ENCODE measurements at places on chromosomes 2 and 18.

GRCh38 chr2:156436497-156437085 is 412 bp downstream of the GPD2 start:
- no peak for DNase-seq

DNA sequence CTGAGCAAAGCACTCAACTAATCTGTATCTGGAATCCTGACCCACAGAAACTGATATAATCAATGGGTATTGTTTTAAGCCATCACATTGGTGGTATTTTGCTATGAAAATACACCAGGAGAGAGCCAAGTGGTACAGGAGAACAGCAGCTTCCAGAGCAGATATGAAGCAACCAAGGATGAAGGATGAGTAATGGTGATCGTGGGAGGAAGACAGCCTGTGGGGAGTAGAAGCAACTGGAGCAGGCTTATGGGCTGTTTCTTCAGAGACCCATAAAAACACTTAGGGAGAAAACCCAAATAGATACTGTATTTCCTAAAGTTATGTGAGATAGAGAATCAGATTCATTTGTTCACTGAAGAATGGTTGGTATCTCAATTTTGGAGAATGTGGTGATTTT is 330.8 kb downstream of the NUP35 start:
- no peak for DNase-seq

GRCh38 chr2:161166538-161167409 is 6.5 kb downstream of the TANK start:
- DNase-seq: no peak

GRCh38 chr2:105697781-105698449 is 46.8 kb upstream of the NCK2 start:
- no peak for DNase-seq

GRCh38 chr2:218275371-218276072 is 5.2 kb downstream of the PNKD start:
- DNase-seq: no peak

DNA sequence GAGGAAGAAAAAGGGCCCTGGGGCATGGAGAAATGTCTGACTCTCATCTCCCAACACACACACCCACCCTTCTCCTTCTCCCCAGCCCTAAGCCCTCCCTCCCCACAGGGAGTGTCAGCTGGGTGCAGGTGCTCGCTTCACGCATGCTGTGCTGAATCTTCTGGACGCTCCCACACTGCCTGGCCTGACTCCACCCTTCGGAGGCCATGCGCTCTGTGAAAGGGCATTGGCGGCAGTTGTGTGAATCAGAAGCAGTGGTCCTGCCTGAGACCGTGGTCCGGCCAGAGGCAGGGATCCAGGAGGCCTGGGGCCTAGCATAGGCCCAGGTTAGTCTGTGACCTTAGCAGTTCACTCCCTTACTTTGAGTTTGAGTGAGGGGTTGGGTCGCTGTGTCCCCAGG is 57.1 kb downstream of the LONRF2 start:
- DNase-seq: no peak

DNA sequence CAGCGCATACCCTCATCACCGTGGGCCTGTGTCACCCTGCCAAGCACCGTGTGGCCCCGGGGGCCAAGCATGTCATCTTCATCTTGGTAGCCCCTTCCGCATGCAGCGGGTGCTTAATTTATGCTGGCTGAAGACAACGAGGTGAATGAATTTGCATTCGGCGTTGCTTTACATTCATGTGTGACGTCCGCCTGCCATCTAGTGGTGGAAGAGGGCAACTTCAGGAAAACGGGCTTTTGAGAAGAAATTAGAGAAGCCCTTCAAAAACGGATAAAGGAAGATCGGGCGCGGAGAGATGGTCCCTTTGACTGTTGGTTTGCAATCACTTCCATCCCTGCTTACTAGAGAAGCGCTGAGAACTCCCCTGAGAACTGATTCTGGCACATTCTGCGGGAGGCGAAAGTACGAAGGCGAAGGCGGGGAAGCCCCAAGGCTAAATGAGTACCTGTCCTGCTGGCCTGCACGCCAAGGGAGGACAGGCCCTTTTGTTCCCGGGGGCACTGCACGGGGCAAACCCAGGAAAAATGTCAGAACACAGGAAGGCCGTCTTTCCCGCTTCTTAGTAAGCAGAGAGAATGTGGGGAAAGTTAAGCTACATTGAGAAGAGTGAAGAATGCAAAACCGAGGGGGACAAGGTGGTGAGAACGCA is 145.9 kb downstream of the ZNF516 start:
- DNase-seq: peak; percentile 91

- DNase-seq: no peak
Observed at GRCh38 chr2:8234757-8235374, 447.0 kb upstream of the ID2 start.

DNA sequence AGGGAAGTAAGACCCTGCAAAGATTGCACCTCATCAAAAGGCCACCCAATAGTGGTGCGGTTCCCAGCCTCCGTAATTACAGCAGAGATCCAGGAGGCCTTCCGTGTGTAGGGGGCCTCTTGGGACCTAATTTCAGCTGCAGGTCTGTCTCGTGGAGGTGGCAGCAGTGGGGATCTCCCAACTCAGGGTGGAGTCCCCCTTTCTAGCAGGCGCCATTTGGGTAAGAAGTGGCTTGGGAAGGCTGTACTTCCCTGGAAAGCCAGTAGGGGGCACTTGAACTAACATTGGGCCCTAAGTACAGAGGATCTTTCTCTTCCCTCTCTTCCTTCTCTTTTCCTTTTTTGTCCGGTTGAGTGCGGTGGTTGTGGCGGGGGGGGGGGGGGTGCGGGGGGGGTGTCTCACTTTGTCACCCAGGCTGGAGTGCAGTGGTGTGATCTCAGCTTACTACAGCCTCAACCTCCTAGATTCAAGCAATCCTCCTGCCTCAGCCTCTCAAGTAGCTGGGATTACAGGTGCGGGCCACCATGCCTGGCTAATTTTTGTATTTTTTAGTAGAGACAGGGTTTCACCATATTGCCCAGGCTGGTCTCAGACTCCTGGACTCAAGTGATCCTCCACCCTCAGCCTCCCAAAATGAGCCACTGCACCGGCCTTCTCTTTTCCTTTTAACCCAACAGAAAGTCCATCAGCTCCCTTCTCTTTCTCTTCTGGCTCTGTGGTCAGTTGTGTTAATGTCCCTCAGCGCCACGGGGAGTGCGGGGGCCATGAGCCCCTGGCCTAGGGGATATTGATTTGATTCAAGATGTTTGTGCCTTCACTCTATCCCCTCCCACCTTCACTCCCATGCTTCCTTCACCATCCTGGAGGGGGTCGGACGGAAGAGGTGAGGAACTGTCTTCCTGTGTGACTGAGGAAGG is 32.0 kb downstream of the CENPO start:
- peak; percentile 25 for DNase-seq

DNA sequence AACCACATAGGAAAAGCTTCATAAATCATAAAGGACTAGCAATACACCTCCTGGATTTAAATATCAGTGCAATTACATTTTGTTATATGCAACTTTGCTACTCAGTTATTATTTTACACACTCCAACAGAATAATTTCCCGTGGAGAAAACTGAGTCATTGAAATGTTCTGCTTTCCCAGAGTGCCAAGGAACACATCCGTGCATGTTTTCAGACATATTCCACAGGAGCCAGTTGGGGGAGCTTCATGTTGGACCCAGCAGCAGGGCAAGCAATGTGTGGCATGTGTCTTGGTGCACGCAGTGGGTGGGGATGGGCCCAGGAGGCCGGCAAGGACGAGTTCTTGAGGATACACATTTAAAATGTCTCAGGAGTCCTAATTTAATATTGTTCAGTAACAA is 14.4 kb upstream of the SMIM21 start:
- no peak for DNase-seq

GRCh38 chr2:29360016-29360784 is 245.0 kb downstream of the CLIP4 start:
- no peak for DNase-seq

- no peak for DNase-seq
Observed at GRCh38 chr2:200336980-200337615, 30.6 kb downstream of the SPATS2L start.

- peak; percentile 89 for DNase-seq
Observed at GRCh38 chr2:174014699-174015070, 49.5 kb upstream of the SP3 start.

DNA sequence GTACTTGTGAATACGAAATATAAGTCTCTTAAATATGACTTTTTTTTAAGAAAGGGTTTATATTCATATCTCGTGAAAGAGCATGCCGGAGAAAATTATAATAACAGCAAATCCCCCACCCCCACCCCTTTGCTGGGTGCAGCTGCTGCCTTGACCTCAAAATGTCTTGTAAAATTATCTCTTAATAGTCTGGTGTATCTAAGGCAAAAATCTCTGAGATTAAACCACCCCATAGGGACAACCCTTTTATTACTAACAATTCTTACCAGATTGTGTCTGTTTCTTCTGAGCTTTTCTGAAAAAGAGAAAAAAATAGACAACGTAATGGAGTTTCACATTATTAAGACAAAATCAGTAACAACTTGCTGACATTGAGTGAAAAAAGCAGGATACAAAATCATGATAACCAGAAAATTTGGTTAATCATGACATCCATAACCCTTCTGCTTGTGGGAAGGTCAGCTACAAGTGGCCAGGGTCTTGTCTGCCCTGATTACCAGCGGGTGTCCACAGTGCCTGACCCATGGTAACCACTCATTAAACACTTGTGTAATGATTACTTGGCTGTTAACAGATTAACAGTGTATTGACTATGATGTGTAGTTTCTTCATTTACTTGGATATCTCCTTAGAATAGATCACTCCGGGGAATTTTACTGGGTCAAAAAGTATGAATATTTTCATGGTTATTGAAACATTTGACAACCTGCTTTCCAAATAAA is 1.5 kb downstream of the STRADB start:
- no peak for DNase-seq

DNA sequence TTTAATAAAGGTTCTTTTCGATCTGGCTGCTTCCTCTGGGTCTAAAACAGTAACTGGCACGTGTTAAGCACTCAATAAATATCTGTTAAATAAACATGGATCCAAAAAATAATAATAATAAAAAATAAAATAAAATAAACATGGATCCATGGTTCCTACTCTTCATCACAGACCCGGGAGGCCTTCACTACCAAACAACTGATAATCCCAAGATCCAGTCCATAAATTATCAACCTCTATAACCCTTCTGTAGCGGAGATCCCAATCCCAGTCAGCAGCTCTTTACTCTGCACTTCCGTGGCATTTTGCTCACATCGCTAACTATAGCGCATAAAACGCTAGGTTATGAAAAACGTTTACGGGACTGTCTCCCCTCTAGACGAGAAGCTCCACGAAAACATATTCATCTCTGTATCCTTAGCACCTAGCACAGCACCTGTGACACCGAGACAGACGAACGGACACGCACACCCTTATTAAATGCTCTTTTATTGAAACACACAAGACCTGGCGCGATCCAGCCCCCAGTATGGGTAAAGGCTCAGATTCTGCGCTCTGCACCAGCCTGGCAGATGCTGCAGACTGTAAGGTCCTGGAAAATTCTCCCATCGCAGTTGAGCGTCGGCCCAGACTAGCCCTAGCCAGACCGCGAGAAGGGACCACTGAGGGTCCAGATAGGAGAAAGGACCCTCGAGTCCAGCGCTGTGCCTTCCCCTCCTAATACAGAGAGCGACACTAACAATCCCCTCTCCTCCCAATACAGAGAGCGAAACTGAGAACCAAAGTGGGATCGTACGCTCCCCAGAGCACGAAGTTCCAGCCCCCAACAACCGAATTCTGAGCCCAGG is 770 bp downstream of the NBAS start:
- no peak for DNase-seq

DNA sequence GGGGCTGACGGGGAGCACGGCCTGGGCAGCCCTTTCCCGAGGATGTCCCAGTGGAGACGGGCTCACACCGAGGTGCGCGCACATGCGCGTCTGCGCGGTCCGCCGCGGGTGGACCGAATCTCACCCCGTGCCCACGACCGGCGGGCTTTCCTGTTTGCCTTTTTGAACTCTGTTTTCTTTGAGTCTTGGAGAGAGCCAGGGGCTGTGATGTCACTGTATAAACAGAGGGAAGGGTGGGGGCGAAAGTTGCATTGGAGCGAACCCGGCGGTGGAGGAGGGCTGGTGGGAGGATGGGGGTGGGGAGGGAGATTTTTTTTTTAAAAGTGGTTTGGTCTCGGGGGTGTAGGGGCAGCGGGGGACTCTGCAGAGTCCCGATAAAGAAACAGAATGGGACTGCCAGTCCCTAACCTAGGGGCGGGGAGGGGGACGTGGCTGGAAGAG is 141.2 kb upstream of the CTAGE1 start:
- peak; percentile 15 for DNase-seq

- DNase-seq: no peak
Observed at GRCh38 chr18:35732162-35732561, 150.6 kb downstream of the GALNT1 start.

GRCh38 chr2:139196754-139197153 is 416.6 kb upstream of the NXPH2 start:
- no peak for DNase-seq

- no peak for DNase-seq
Observed at GRCh38 chr2:206368933-206369569, 74.3 kb upstream of the ADAM23 start.

- DNase-seq: no peak
Observed at GRCh38 chr2:217880891-217881290, 121.9 kb downstream of the TNS1 start.

GRCh38 chr2:197927994-197928393 is 123.6 kb downstream of the PLCL1 start:
- DNase-seq: no peak

- no peak for DNase-seq
Observed at GRCh38 chr2:217250013-217250524, 390.2 kb upstream of the TNP1 start.

- peak; percentile 49 for DNase-seq
Observed at GRCh38 chr18:50662177-50662576, 102.3 kb downstream of the MAPK4 start.

- no peak for DNase-seq
Observed at GRCh38 chr18:73626859-73627258, 520.8 kb downstream of the FBXO15 start.

- peak; percentile 84 for DNase-seq
Observed at GRCh38 chr2:25105336-25106085, 62.9 kb downstream of the POMC start.

- DNase-seq: no peak
Observed at GRCh38 chr2:37868866-37869265, 56.2 kb upstream of the RMDN2 start.

DNA sequence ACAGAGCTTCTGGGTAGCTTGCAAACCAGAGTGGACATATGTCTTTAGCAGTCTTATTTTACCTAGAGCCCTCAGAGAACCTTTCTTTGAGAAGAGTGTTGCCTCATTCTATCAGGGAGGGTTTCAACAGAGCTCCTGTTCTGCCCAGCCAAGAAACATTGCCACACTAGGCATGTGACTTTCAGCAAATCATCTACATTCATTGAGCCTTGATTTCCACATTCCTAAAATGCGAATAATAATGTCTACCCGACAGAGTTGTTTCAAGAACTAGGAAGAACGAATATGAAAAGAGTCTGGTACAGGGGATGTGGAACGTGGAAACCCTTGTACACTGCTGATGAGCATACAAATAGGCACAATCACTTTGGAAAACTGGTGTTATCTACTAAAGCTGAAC is 7.8 kb upstream of the PRKAG3 start:
- no peak for DNase-seq

DNA sequence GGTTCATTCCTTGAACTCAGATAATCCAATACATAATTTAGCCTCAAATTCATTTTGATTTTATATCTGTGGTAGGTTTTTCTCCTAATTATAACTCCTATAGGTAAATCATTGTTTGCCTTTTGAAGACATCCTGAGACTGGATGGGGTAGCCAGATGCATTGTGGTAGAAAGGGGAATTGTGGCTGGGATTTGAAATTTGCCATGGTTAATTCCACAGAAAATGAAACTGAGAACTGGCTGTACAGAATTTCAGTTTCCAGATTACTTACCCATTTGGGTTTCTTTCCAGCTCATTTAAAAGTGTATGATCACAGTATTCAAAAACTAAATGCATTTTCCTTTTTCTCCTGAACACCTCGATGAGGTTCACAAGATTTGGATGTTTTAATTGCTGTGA is 18.2 kb downstream of the CDKL4 start:
- DNase-seq: no peak
